Midbrain (tissue), 1 donor: ENCODE measurements at places on chromosomes 7 and 10.

DNA sequence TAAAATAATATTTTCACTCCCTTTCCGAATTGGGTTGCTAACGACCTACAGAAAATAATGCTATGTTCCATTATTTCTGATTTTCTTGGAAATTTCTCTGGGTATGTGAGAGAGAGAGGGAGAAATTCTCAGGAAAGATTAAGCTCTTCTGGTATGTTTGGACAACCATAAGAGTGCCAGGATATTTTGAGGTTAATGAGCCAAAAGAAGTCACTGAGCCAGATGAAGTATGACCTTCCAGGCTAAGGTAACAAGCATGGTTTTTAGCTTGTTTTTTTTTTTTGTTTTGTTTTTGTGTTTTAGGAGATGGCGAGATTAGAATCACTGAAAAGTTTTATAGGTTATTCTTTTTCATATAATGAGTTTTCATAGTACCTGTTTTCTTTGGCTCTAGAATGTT lies 171.0 kb upstream of the FOXP2 start:
- DNase-seq, result no peak

- DNase-seq, result no peak
Observed at GRCh38 chr7:80521809-80522208, 9.9 kb upstream of the GNAT3 start.

- DNase-seq, result no peak
Observed at GRCh38 chr10:132627666-132628531, 90.3 kb downstream of the INPP5A start.

- DNase-seq, result no peak
Observed at GRCh38 chr7:157769086-157769485, 432.3 kb downstream of the DNAJB6 start.

DNA sequence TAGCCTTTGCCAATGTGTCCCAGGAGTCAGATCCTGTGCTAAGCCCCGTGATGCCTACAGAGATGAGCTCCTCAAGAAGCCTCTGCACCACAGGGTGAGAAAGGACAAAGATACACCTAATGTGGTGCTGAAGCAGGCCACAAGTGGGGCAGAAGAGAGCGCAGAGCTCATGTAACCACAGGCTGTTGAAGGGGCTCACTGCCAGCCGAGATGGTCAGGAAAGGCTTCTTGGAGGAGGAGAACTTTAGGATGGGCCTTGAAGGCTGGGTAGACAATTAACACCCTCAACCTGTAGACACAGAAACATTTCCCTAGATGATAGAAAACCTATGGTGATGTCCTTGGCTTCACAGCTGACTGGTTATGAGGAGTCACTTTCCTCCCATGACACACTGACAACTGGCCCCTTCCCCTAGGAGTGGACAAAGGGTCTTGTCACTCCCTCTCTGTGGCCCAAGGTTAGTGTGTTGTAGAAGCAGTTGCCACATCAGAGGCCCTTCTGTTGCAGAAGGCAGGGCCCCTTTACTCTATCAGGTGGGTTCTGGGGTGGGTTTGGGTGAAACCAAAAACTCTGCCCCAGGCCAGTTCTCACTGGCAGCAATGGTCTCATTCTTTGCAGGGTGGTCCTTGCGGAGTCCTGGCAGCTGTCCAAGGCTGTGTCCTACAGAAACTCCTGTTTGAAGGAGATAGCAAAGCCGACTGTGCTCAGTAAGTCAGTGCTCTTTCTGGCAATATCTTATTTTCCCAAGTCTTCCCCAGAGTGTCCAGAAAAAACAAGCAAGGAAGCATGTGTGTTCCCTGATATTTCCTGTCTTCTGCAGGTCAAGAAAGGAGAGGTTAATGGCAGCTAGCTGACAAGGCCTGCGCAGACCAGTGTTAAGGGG lies 69.2 kb downstream of the MINDY4 start:
- DNase-seq, result no peak

DNA sequence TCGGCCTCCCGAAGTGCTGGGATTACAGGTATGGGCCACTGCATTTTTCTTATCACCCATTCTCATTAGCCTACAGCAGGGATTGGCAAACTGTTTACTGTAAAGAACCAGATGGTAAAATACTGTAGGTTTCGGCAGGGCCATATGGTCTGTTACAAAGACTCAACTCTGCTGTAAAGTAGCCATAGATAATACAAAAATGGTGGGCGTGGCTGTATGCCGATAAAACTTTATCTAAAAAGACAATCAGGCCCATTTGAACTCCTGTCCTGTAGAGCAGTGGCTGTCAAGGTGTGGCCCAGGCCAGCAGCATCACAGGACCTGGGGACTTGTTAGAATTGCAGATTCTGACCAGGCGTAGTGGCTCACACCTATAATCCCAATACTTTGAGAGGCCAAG lies 134.3 kb downstream of the CUX1 start:
- DNase-seq, result no peak

DNA sequence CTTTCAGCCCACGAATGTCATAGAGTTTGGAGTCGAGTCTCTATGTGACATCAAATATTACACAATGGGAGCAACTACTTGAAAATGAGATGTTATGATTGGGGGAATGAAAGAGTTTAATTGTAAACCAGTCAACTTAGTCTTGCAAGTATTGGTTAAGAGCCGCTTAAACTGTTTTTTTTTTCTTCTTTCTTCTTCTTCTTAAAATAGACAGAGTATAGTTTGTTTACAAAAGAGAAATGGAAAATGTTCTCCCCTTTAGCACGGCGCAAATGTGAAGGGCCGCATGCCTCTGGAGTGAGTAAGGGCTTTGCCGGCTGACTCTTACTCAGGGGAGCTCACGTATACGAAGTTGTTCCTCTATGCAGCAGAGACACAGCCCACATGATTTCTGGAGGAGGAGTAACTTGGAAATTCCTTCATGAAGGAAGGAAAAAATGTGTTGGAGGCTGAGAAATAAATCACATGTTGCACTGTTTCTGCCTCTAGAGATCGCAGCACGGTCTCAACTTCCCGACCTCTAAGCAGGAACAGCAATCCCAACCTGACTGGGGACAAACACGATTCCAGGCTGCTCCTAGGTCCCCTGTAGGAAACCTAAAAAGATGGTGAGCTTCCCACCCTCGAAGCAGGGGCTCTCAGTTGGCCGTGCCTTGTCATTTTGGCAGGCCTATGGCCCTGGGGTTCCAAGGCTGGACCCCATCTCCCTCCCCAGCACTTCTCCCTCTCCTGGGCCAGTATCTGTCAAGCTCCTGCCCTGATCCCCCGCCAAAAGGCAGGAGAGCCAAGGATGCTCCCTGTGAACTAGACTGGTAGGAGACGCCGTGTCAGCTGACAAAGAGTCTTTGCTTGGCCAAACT lies 44.8 kb downstream of the MYOF start:
- no peak for DNase-seq

DNA sequence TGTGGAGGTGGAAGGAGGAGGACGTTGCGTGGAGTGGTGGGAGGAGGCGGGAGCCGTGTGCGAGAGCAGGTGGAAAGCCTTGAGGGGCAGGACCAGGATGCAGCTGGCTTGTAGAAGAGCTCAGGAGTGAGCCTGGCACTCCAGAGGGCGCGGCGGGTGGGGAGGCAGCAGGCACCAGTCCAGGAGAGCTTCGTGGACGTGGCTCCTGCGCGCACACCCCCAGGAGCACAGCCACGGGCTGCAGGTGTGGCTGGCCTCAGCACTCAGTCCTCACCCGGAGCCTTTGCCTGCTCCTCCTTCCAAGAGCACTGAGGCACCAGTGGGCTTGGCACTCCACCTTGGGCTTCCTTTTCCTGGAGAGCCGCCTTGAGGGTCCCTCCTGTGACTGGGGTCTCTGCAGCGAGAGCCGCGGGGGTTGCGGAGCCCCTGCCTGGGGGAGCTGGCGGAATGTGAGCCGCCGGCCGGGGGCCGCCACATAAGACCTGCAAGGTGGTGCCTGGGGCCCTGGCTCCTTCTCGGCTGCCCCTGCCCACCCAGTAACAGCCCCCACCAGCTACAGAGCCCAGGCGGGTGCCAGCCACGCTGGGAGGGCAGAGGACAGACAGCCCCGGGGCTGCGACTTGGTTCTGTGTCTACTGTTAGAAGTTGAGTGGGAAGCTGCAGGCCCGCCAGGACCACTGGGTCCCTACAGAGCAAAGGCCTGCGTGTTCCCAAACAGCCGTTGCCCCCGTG lies 11.1 kb downstream of the MAFK start:
- no peak for DNase-seq

DNA sequence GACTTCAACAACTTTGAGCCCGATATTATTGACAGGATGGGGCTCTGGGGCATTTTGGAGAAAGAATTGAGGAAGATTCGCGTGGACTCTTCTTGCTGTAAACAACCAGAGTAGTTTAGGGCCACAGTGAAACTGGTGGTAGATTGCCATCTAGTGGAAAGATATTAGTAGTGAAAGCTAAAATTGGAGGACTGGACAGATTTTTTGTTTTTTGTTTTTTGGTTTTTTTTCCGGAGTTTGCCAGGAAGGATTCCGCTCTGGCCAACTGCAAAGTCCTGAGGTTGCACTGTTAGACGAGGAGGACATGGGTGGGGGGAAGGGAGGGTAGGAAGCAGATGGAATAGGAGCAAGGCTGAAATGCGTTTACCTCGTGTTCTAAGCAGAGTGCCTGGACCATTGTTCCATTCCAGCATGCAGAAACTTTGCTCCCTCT lies 11.7 kb downstream of the NOBOX start:
- peak; percentile 72 for DNase-seq

- no peak for DNase-seq
Observed at GRCh38 chr10:130691776-130692175, 555.6 kb downstream of the GLRX3 start.

DNA sequence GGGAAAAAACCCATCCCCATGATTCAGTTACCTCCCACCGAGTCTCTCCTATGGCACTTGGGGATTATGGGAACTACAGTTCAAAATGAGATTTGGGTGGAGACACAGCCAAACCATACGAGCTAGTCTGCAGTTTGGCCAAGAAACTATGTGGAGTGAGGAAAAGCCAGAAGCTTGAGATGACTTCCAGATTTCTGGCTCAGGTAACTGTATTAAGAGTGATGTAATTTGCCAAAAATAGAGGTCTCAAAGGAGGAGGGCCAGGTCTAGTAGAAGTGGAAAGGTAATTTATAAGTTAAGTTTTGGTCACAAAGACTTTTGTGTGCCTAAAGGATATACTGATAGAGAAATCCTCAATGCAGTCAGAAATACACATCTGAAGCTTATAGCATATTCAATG lies 279.7 kb upstream of the MGMT start:
- DNase-seq, result no peak

GRCh38 chr10:129760003-129760315 lies 204.1 kb downstream of the EBF3 start:
- DNase-seq, result no peak

DNA sequence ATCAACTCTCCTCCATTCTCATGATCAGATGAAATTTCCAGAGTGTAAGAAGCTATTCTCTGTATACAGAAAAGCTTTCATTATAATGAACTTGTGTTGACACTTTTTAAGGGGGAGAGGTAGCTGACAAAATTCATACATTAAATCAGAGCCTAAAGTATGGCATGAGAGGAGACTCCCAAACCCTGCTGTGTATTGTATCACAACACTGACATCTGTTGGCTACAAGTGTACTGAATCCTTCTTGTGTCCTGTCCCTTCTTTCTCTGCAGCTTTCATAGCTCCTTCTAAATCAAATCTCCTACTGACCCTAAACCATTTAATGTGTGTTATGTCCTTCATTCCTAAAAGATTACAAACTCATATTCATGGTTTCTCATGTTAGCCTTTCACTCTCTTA lies 70.9 kb downstream of the GCC1 start:
- DNase-seq, result no peak

GRCh38 chr10:15624401-15625196 lies 95.1 kb downstream of the ITGA8 start:
- DNase-seq, result no peak

- no peak for DNase-seq
Observed at GRCh38 chr7:107932805-107933204, 41.8 kb downstream of the DLD start.

- no peak for DNase-seq
Observed at GRCh38 chr10:45371560-45371959, 2.5 kb upstream of the ALOX5 start.
